Activated CD8-positive, alpha-beta memory T cell treated with anti-CD3 and anti-CD28 coated beads for 4 hours (primary cell): ENCODE measurements at places on chromosomes 2 and 18.

DNA sequence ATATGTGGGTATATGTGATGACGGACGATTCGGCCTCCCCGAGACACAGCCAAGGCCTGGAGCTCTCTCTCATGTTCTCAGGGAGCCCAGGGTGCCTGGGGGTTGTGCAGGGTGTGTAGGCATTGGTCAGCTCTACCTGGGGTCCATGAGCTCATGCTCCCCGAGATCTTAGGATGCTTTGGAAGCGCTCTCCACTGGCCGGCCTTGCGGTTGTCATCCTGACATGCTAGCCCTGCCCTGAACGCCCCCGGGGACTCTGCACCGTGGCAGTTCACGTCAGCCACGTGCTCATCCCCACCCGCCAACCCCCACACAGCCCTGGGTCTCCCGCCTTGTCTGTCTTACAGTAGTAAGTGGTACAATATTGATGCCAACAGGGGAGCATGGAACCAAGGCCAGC lies 67.8 kb downstream of the RTP5 start:
- no peak for DNase-seq

DNA sequence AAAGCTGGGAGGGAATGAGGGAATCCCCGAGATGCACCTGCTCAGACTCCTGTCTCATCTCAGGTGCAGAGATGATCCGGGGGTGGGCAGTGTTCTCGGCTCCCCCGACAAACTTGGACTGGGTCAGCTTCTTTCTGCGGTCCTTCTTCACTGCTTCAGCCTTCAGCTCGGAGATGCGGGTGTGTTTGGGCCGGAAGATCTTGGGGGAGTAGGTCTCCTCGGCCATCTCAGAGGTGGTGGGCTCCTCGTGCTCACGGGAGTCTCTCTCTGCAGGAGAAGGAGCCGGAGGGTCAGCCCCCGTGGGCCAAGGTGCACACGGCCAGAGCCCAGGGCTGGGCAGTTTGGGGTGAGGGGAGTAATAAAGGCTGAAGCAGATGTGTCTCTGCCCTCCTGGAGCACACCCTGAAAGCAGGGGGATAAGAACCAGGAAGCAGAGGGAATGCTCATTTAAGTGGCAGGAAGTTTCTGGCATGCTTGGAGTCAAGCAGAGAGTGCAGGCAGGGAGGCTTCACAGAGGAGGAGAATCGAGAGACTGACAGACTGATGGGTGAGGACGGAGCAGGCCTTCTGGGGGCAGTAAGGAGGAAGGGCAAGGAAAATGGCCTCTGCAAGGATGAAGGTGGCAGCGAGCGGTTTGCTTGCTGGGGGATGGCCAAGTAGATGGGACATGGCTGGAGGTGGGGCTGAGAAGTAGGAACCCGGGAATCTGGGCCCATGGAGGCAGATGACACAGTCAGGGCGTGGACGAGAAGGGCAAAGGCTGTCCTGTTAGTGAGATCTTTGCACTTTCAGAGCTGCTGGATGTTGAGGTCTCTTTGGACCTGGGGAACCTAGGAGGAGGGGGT lies 16.3 kb downstream of the IGFBP5 start:
- DNase-seq: no peak

DNA sequence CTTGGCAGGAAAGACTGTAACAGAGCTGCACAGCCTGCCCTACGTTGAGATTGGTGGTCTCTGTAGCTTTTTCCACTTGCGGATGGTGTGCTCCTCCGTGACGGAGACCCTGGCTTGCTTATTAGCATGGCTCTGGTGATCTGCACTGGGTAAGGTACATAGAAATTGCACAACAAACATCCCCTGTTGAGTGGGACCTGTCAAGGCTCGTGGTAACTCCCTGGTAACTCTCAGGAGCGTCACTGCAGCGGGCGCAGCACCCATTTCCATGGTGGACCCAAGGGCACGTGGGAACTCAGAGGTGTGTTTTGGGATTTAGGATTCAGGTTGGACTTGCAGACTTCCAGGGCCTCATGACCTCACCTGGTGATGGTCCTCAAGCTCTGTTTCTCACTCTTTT lies 1.1 kb downstream of the TRAF3IP1 start:
- DNase-seq: no peak

DNA sequence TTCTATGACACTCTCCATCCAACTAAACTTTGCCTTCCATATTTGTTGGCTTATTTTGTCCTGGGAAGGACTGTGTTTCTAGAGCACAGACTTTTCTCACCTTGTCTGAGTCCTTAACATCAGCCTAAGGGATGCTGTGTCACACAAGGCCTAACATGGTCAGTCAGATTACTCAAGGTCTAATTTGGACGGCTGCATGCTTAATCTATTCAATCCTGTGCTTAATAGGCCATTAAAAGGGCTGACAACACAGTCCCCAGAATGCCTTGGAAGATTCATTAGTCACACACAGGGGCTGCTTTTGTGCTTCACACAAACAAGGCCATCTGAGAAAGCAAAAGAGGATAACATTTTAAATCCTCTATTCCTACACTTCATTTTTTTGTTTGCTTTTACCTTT lies 84.0 kb downstream of the DYNAP start:
- no peak for DNase-seq

DNA sequence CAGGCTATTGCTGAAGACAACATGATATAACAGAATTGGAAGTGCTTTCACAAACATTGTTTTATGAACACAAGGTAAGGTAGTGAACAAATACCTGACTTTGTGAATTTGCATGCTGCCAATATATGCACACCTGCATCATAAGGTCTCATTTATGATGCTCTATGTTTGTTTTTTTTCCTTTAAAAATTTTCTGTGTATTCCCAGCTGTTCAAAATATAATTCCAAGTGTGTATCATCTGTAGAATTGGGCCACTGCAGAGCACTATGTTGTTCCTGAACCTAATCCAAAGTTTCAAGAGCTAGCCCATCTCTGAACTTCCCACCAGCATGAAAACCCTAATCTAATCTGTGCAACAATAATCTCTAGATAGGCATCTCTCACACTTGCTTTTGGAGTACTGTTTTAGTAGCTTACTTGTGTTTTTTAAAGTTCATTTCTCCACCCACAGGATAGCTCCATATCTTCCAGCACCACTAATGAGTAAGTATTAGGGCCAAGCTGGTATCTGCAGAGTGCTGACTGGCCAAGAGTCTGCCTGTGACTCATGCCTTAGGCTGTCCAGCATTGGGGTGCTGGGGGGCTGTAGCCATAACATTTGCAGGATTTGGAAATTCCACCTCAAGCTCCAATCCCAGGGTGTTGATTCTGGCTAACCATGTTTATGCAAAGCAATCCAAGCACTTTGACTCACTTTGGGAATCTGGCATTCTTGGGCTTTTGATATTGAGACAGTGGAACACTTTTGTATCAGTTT lies 208.2 kb upstream of the REV1 start:
- no peak for DNase-seq

DNA sequence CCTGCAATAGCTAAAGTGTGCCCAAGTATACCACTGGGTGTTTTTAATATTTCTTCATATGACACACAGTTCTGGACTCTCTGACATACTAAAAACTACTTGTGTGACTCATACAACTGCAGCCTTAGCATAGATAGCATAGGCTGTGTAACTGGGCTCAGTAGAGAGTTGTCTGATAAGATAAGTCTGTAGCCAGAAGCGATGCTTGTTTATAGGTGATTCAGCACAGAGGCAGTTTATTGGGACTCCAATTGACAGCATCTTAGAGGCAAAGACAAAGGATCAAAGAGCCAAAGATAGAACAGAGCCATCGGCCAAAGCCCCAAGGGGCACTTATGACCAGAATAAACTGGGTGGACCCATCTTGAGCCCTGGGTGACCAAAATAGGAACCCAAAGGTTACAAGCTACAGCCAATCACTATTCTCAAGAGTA lies 42.3 kb downstream of the AAK1 start:
- DNase-seq: no peak

DNA sequence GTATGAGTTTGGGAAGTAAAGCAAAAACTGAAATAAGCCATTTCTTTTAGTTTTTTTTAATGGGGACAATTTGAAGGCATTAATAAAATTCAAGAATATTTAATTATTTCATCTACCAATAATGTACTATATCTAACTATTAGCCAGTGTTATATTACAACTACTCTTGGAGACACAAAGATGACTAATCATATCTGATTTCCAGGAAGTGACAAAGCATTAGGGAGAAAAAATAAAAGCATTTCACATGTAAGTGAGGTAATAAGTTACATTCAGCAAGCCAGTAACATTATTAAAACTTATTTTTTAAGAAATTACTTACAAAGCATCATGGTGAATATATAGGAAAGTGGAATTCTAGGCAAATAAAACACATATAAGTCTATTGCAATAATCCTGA lies 781.3 kb upstream of the NRXN1 start:
- no peak for DNase-seq

GRCh38 chr2:201906777-201907562 lies 100.6 kb downstream of the CDK15 start:
- DNase-seq: no peak

- DNase-seq: no peak
Observed at GRCh38 chr2:219358170-219359075, 25.9 kb upstream of the RESP18 start.

GRCh38 chr2:189543367-189543766 lies 37.2 kb downstream of the SLC40A1 start:
- DNase-seq: no peak

DNA sequence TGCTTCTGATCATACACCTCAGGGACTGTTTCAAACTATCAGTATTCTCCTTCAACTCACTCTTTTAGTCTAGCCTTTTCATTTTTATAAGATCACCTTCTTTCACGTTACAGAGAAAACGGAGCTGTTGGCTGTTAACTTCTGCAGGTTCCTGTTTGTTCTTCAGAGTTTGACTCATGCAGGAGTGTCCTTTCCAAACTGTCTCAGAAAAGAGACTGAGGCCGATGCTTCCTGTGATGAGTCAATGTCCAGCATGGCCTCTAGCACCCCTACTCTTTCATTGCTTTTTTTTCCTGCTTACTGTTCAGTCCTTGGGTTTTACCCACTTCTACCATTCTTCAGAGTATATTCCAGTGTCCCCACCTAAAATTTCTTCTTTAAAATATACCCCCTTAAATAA lies 240.8 kb upstream of the RGPD4 start:
- no peak for DNase-seq

DNA sequence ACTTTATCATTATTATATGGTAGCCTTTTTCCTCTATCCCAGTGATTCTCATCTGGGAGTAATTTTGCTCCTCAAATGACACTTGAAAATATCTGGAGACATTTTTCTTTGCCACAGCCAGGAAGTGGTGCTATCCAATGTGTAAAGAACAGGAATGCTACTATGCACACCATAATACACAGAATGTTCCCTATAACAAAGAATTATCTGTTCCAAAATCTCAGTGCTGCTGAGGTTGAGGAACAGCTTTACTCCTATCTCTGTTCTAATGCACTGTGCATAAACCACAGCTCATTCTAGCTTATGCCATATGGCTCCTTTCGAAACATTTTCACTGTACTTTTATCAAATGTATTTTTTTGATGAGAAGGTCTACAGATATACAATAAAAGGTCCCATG lies 1231.2 kb upstream of the CELF4 start:
- no peak for DNase-seq

DNA sequence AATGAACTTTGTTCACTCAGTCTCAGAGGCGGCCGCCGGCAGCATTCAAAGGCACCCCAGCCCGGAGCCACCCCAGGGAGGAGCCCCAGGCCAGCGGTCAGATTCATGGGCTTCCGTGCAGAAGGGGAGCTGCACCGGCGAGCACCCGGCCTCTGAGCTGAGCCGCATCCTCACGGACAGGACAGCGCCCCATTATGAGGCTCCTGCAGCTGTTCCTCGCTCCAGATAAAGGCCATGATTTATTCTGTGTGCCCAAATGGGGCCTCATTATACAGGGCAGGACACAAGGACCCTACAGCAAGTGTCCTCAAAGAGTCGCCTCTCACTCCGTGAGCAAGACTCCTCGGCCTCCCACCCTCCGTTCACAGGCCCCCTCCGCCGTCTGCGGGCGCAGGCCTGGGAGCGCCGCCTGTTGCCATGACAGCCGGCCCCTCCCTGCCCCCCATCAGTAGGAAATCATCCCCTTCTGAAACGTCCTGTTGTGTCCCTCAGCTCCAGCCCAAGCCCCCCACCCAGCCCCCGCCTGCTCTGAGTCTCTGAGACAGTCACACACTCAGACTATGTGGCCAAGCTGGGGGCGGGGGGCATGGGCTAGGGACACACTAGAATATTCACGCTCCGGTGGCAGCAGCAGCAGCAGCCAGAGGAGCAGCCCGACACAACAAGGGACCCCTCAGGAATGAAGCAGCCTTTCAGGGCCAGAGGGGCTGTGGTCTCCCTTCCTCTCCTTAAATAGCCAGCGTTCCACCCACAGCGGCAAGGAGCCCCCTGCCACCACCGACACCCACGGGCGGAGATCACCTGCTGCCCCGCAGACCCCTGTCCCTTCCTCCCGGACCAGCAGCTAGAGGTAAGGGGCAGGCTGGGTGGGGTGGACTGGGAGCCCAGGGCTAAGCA lies at the start of gene GPR17:
TSS of gene GPR17 (plus strand) at position 759 of the 897 bp plus-strand sequence. CDS start 4,583 bp downstream, outside the sequence.
- no peak for DNase-seq

- no peak for DNase-seq
Observed at GRCh38 chr2:42054714-42055430, 7.1 kb downstream of the PKDCC start.

- no peak for DNase-seq
Observed at GRCh38 chr18:75221897-75222296, 11.3 kb downstream of the TSHZ1 start.

GRCh38 chr2:8306530-8307351 lies 375.1 kb upstream of the ID2 start:
- no peak for DNase-seq

DNA sequence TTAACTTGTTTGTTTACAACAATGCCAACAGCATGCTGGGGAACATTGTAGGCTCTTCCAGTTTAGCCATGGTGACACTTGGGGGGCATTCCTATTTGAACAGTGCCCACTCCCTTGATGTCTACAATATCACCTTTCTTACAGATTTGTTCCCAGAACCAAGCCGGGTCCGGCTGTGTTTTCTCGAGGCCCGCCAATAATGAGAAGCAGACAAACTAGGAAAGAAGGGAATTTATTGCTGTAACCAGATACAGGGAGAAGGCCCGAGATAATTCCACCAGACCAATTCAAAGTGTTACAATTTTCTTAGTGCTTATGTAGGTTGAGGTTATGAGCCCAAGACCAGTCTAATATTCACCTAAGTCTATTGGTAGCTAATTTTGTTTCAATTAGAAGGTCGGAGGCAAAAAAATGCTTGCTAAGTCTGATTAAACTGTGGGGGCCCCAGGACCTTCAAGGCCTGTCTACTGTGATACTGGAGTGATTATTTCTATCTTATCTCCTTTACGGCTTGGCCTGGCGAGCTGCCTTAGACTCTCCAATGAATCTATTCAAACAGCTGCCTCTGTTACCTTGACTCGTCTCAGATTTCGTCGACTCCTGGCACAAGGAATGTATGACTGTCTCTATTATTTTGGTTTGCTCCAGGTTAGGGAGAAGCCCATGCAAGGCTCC lies 59.1 kb upstream of the PSME4 start:
- no peak for DNase-seq
